ENCODE measurements at places on chromosomes 12 and 14. TPM values are rescaled to one million over a fixed set of nuclear protein-coding genes. Genes with fewer than 3 reads are reported as not detected.

CD163L1 gene
- 1.6 TPM for total RNA-seq

BICD1 gene
- 49.5 TPM for total RNA-seq

LUM gene
- 33.9 TPM for total RNA-seq

INSM2 gene
- total RNA-seq = 0.09 TPM

All from neural crest cell (in vitro differentiated cells).